ENCODE measurements at places on chromosomes 2 and 18.
A peak's percentile ranks its signal among the peaks of the same experiment; 100 is the strongest.

GRCh38 chr2:667332-667999, 9.7 kb downstream of the TMEM18 start:
- peak; percentile 73 for DNase-seq

DNA sequence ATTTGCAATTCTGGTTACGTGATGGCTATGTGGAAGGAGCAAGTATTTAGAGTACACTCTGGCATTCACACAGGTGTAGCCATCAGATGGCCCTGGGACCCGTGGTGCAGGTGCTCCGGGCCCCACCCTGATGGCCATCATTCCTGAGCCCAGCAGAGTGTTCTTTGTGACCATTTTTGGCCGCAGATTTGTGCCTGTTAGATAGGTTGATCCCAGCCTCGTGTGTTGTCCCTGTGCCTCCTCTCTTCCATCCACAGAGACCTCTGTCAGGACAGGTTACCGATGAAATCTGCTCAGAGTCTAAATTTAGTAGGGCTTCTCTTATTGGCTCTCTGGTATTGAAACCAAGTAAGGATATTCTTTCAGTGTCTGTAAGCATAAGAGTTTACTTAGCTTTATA, 33.9 kb downstream of the MAPRE2 start:
- no peak for DNase-seq

GRCh38 chr2:198440833-198441232, 636.4 kb downstream of the PLCL1 start:
- DNase-seq, result no peak

DNA sequence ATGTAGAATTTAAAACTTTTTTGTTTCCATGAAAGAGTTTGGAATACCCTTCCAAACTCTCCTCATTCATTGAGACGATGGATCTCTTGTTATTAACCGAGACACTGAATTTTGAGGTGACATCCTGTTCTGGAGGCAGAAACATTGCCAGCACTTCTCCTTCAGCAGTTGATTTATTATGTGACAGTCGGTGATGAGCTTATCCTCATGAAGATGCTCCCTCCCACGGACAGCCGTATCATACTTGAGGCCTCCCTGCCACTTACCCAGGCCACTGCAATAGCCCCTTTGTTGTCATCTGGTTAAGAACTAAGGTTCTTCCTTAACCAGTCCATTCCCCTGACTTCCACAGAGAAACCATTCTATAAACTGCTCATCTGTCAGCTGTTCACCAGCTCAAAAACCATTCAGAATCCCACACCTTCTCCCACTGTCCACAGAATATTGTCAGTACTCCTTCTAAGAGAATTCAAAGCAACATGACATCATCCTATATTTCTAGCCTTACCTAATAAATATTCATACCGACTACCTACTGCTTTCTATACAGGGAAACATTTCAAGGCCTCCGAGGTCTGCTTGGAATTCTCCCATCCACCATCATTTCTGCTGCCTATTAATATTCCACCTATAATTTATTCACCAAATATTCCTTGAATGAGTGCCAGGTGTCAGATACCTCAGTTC, 139.0 kb upstream of the TRIB2 start:
- DNase-seq, result no peak

DNA sequence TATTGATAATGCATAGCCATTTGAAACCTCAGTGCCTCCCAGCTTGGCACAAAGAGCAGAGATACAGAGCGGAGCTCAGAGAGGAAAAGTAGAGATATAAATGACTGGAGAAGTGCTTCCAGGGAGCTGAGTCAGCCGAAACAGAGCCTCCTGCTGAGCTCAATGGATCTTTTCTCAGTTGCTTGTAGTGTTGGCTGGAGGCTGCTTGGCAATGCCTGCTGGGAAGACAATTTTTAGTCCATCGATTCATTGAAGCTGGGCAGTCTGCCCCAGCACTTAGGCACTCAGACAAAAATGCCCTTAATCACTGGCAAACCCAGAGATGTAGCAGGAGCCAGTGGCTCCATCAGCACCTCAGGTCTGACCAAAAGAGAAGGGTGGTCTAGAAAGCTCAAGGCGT, 81.3 kb upstream of the SETBP1 start:
- DNase-seq, result peak; percentile 79

DNA sequence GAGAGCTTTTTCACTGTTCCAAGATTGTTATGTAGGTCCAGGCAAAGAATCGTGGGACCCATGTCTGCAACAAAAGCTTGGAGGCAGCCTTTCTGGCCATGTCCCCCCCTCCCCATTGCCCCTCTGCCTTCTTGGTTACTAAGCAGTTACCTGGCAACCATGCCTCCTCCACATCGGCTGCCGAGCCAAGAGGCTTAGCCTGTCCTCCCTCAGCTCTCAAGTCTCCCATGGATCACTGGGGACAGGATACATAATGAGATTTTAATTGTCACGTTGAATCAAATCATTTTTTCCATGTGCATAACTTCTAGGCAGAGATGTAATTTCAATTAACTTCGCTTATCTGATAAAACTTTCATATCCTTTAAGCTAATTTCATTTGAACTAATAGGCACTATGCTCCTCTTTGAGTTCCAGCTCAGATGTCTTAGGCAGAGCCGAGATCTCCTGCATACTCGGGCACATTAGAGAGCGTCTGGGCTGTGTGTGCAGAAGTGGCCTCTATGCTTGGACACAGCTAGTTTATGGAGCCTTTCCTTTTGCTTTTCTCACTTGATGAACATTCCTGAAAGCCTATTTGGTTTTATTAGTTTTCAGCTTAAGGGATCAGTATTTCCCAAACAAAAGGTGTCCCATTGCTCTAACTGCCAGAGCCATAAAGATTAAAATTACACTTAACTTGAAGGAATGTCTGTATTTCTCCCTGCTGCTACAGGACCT, 80.7 kb downstream of the LYPD1 start:
- DNase-seq, result no peak

GRCh38 chr18:3547891-3548615, 98.1 kb downstream of the TGIF1 start:
- DNase-seq, result peak; percentile 49

DNA sequence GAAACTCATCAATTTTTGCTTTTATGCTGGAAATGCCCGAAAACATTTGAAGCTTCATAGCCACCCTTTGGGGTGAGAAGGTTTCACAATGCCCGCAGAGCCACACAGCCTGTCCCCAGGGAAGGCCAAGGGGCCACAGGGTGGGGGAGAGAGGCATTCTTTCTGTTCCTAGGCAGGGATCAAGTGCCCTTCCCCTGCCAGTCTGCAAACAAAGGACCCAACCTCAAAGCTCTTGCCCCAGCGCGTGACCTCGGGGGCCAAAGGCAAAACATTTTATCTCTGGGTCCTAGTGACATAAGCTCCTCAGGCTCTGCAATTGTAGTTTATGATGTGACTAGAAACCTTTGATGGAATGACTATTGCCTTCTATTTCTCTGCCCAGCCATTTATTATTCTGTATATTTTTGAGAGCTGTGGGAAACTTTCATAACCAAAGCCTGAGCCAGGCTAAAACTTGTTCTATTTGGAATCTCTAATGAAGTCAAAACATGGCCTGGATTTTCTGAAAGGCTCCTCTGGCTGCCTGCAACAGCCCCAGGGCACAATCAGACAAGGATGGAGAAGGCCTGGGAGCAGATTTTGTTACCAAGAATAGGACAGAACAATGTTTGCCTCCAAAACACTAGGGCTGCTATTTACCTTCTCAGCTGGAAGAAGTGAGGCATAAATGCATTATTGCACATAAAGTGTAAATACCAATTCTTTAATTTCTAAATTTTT, 137.2 kb upstream of the KCTD1 start:
- no peak for DNase-seq

DNA sequence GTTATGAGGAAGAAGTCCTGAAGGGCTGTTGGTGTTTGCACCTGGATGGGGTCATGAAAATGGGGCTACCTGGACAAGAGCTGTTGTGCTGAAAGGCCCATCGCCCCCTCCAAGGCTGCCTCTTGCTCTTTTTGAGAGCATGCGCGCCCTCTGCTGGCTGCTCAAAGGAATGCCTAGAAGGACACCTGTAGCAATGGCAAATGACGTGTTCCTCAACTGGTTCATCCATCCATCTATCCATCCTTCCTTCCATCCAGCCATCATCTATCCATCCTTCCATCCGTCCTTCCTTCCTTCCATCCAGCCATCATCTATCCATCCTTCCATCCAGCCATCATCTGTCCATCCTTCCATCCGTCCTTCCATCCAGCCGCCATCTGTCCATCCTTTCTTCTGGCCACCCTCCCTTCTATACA, 17.2 kb upstream of the RPL31 start:
- peak; percentile 65 for DNase-seq
